ENCODE measurements at places on chromosomes 6 and 20. TPM values are rescaled to one million over a fixed set of nuclear protein-coding genes. Genes with fewer than 3 reads are reported as not detected.

DNA sequence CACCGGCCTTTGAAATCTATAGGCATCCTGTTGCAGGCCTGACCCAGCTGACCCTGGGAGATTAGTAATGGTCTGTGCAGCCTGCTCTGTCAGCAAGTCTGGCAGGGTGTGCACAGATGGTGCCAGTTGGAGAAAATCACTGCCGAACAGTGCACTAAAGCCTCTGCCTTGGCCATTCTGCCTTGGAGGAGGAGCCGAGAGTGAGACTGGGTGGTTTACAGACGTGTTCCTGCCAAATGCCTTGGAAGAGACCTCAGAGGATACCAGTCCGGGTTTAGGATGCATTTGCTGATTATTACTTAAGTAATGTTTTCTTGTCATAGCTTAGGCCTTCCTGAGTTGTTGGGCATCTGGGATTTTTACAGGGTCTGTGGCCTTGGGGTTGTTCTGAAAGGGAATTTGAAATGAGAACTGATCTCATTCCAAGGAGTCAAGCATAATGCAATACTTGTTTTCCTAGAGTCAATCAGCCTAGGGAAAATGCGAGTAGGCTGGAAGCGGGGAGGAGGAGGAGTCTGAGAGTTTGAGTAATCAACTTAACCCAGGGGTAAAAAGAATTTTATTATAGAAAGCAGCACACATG is 292.1 kb downstream of the SOX4 start:
- H3K27me3 ChIP-seq = no peaks in the 10 kb centered on the region
- no peak for DNase-seq
- no peaks in the 10 kb centered on the region for H3K36me3 ChIP-seq
- no peak overlapping the region for H3K4me3 ChIP-seq

Gene GFOD1
- 16.1 TPM for total RNA-seq

DNA sequence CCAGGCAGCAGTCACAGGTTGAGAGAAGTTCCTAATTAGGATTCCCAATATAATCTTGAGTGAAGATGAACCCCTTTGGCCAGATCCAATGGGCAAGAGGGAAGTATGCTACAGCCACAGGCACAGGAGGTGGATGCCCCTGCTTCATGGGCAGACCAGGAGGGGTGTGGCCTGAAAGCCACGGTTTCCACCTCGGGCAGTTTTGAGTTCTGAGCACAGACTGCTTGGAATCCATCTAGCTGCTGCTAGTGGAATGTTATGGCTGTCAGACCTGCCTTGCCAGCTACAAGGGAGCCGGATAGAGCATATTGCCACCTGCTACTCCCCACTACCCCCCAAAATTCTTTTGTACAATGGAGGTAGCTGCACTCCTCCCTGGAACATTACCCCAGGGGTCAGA is 672.9 kb downstream of the HACE1 start:
- no peak overlapping the region for H3K4me3 ChIP-seq
- no peaks in the 10 kb centered on the region for H3K4me1 ChIP-seq
- no peaks in the 10 kb centered on the region for H3K27me3 ChIP-seq
- no peak for DNase-seq

Gene PROCR
- total RNA-seq = 17.0 TPM

DNA sequence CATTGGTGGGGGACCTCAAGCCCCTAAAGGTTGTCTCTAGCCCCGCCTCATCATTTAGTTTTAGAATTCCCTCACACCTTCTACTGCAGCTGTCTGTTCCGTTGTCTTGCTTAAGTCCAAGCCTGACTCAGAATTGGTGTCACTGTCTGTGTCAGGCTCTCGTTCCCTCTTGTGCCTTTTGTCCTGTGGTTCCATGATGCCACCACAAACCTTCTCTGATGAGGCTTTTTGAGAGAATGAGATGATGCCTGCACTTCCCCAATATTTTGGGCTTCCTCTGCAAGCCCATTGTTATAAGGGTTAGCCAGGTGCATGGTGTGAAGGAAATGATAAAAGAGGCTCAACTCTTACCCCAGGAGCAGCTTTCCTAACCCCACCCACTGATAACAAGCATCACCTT is 8.1 kb upstream of the AKIRIN2 start:
- no peaks in the 10 kb centered on the region for H3K36me3 ChIP-seq
- peaks cover 13% of the 10 kb centered on the region for H3K4me1 ChIP-seq
- no peaks in the 10 kb centered on the region for H3K27me3 ChIP-seq

GRCh38 chr6:99119109-99120031 is 171.6 kb upstream of the FBXL4 start:
- no peak for DNase-seq
- no peaks in the 10 kb centered on the region for H3K27me3 ChIP-seq
- H3K4me3 ChIP-seq = no peak overlapping the region
- no peaks in the 10 kb centered on the region for H3K36me3 ChIP-seq
- no peaks in the 10 kb centered on the region for H3K4me1 ChIP-seq

DNA sequence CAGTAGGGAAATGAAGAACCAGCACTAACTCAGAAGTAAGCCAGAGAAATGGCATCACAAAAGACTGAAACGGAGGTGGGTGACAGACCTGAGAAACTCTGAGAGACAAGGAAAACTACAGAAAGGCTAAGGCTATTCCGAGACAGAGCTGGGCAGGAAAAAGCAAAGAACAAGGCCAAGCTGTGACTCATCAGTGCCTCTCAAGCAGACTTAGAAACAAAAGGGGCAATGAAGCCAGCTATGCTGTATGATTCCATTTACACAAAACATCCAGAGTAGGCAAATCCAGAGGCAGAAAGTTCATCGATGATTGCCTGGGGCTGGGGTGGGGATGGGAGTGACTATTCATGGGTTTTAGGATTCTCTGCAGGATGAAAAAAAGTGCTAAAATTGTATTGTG is 50.0 kb downstream of the SLC23A2 start:
- H3K27ac ChIP-seq = peak overlapping the region; percentile 76
- no peak for DNase-seq

DNA sequence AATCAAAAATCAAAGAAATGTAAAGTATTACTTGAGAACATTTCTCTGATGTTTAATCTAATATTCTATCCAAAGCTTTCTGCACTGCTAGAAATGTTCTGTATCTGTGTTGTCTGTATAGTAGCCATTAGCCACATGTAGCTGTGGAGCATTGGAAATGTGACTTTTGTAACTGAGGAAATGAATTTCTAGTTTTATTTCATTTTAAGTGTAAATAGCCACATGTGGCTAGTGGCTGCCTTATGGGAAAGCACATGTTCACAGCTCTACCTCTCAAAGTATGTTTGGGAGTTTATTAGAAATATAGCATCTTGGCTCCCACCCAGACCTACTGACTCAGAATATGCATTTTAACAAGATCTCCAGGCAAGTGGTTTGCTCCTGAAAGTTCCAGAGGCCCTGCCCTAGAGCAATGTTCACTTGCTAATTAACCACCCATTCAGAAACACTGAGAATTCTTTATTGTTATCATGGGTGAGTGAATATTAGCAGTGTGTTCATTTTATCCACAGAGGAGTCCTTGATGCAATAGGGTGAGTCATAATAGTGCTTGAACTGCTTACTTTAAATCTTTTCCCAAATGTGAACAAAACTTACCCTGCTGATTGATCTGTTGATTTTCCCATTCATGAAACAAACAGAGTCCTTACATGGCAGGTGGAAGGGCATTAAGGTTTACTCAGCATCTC is 282.7 kb downstream of the PLCB1 start:
- no peaks in the 10 kb centered on the region for H3K4me1 ChIP-seq
- no peak overlapping the region for H3K27ac ChIP-seq
- no peaks in the 10 kb centered on the region for H3K27me3 ChIP-seq
- no peak overlapping the region for H3K4me3 ChIP-seq
- no peaks in the 10 kb centered on the region for H3K36me3 ChIP-seq
- DNase-seq = no peak

Gene C20orf96
- total RNA-seq = 1.1 TPM

GRCh38 chr6:130409418-130410100 is 43.7 kb downstream of the TMEM200A start:
- DNase-seq = no peak
- H3K4me1 ChIP-seq = no peaks in the 10 kb centered on the region
- no peaks in the 10 kb centered on the region for H3K36me3 ChIP-seq
- no peak overlapping the region for H3K4me3 ChIP-seq
- no peaks in the 10 kb centered on the region for H3K27me3 ChIP-seq

Gene MCHR2
- total RNA-seq = not detected

Gene MYL9
- total RNA-seq = 313 TPM

DNA sequence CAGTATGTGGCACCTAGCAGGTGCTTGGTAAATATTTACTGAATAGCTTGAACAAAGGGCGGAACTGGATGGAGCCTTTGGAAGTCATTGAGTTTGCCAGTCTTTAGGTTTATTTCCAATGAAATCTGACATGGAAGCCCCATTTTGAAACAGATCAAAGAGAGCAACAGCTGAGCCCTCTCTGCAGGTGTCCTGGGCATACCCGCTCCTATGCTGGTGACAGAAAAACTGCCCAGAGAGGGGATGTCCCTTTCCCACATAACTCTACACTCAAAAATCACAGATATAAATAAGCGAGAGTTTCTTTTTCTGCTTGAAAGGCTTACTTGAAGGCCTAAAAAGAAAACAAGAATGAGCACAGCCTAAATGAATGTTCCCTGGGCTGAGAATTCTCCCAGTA is 53.0 kb upstream of the RALY start:
- no peak overlapping the region for H3K27ac ChIP-seq
- H3K4me3 ChIP-seq = no peak overlapping the region
- peaks cover 5% of the 10 kb centered on the region for H3K4me1 ChIP-seq
- H3K36me3 ChIP-seq = no peaks in the 10 kb centered on the region
- H3K27me3 ChIP-seq = no peaks in the 10 kb centered on the region

Gene PAX1
- total RNA-seq = not detected

Gene NXT1
- 40.2 TPM for total RNA-seq

DNA sequence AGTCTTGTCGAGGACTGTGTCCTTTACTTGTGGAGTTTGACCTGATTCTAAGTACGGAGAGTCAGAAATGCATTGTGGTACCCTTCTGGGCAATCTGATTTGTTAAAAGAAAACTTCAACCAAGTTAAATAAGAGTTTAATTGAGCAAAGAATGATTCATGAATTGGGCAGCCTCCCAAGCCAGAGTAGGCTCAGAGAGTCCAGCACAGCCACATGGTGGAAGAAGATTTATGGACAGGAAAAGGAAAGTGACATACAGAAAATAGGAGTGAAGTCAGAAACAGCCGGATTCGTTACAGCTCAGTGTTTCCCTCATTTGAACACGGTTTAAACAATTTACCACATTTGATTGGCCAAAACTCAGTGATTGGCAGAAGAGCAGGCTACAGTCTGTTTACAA is 329.2 kb downstream of the DHX35 start:
- H3K27ac ChIP-seq = no peak overlapping the region
- no peaks in the 10 kb centered on the region for H3K36me3 ChIP-seq
- no peak for DNase-seq
- no peak overlapping the region for H3K4me3 ChIP-seq
- H3K4me1 ChIP-seq = peaks cover 5% of the 10 kb centered on the region

GRCh38 chr6:10276106-10276505 is 138.8 kb downstream of the TFAP2A start:
- no peaks in the 10 kb centered on the region for H3K4me1 ChIP-seq
- no peaks in the 10 kb centered on the region for H3K27me3 ChIP-seq
- no peaks in the 10 kb centered on the region for H3K36me3 ChIP-seq
- DNase-seq = no peak
- H3K27ac ChIP-seq = no peak overlapping the region

DNA sequence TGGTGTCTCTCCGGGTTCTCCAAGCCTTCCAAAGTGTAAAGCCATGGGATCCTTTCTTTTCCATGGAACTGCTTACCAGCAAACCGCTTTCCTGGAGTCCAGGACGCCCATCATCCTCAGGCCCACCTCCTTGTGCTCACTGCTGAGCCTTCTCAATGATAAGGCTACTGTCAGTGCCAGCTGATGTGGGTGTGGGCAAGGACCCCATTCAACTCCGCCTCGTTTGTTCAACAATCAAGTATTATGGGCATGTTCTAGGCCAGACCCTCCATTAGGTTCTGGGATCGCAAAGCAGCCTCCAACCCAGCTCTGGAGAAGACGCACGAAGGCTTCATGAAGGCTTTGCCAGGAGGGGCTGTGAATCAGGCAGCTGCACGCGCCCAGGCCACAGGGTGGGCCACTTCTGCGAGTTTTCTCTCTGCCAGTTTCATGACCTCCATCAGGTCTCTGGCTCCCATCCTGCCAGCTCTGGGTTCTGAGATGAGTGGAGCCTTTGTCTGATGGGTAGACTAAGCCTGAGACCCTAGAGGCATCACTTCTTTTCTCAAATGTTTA is 177.1 kb downstream of the MRPL14 start:
- H3K27me3 ChIP-seq = peaks cover 12% of the 10 kb centered on the region
- H3K4me3 ChIP-seq = no peak overlapping the region
- no peaks in the 10 kb centered on the region for H3K4me1 ChIP-seq
- no peaks in the 10 kb centered on the region for H3K36me3 ChIP-seq
- DNase-seq = no peak

DNA sequence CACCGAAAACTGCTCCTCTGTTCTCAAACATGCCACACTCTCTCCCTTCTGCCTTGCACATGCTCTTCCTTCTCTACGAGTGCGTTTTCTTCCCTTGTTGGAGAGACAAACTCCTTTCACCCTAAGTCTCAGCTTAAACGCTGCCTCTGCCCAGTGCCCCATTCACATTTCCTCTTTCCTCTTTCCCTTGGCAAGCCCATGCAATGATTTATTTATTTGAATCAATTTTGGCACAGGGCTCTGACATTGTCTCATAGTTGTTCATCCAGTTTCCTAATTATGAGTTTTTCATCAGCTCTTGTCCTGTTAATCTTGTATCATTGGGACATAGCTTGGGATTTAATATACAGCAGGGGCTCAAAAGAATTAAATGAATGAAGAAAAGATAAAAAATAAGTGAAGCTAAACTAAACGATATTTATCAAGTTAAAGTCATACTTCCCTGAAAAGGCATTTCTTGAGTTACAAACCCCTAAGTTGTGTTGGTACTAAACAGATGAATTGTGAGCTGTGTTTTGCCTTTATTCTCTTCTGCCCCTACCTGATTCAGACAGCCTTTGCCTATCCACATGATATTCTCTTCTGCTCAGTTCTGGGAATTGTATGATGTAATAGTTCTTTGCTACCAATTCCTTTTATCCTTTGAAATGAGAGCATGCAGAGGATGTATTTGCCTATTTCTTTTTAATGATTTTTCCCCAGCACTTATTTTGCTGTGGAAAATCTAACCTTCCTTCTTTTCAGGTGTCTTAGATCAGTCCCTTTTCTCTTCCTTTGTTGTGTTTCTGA is 704.4 kb downstream of the UTRN start:
- no peak overlapping the region for H3K4me3 ChIP-seq
- no peaks in the 10 kb centered on the region for H3K36me3 ChIP-seq
- no peaks in the 10 kb centered on the region for H3K4me1 ChIP-seq
- no peaks in the 10 kb centered on the region for H3K27me3 ChIP-seq
- DNase-seq = no peak

- no peaks in the 10 kb centered on the region for H3K4me1 ChIP-seq
- no peak for DNase-seq
- no peak overlapping the region for H3K27ac ChIP-seq
- H3K27me3 ChIP-seq = no peaks in the 10 kb centered on the region
- no peak overlapping the region for H3K4me3 ChIP-seq
- H3K36me3 ChIP-seq = no peaks in the 10 kb centered on the region
Observed at GRCh38 chr20:64133951-64134407, 26.6 kb upstream of the NPBWR2 start.

Gene ADISSP
- 13.5 TPM for total RNA-seq

Gene BHLHE23
- not detected for total RNA-seq

Gene KCNK15
- total RNA-seq = 2.5 TPM

Gene NRSN1
- not detected for total RNA-seq

GRCh38 chr6:147173675-147174308 is 30.4 kb upstream of the STXBP5 start:
- no peak overlapping the region for H3K27ac ChIP-seq
- no peak for DNase-seq
- H3K36me3 ChIP-seq = no peaks in the 10 kb centered on the region
- no peaks in the 10 kb centered on the region for H3K27me3 ChIP-seq

Gene PTCRA
- total RNA-seq = not detected

GRCh38 chr6:160041608-160042007 is 72.7 kb downstream of the IGF2R start:
- peaks cover 28% of the 10 kb centered on the region for H3K4me1 ChIP-seq
- DNase-seq = no peak
- H3K4me3 ChIP-seq = peak overlapping the region; percentile 27
- peak overlapping the region; percentile 85 for H3K27ac ChIP-seq
- H3K27me3 ChIP-seq = no peaks in the 10 kb centered on the region
- H3K36me3 ChIP-seq = peaks cover 30% of the 10 kb centered on the region

All from esophagus squamous epithelium (tissue), 5 donors.